ENCODE measurements at places on chromosomes 5 and 9. TPM values are rescaled to one million over a fixed set of nuclear protein-coding genes. Genes with fewer than 3 reads are reported as not detected.

DNA sequence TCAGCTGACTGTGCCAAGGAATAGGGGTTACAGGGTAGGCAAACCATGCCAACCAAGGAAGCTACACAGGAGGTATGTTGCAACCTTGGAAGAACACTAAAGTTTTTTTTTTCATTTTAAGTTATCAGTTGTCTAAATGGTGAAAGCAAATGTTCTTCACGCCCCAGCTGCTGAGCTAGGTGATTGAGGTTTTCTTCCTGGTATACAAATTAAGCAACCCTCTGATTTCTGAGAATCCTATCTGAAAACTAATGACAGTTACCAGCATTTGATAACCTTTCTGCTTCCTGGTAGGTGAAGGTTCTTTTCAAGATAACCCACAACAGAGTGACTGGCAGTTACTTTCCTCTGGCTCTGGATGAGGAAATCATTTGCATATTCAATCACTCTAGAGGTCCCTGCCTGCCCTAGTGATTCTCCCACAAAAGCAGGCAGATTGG, 194.9 kb downstream of the ATP10B start:
- DNase-seq: no peak

DNA sequence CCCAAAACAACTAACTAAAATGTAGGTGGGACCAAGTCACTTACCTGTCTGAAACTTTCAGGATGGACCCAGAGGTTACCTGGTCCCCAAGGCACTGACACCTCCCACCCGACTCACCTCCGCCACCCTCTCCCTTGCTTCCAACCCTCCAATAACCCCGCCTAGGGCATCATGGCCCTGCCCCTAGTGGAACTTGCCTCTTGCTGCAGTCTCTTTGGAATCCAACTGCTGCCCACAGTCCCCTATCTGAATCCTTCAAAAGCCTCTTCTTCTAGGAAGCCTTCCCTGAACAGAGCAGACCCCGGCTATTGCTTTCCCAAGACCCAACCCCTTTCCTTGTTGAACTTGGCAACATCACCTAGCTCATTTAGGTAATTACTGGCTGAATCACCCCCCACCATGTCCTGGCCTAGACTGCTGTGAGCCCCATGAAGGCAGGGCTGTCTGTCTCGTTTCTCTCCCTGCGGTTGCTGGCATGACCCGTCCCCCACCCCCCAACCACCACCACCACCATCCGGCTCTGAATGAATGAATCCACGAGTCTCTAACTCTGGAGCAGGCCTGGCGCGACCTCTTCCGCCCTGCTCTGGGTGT, 9.4 kb downstream of the CRB2 start:
- no peak for DNase-seq

DNA sequence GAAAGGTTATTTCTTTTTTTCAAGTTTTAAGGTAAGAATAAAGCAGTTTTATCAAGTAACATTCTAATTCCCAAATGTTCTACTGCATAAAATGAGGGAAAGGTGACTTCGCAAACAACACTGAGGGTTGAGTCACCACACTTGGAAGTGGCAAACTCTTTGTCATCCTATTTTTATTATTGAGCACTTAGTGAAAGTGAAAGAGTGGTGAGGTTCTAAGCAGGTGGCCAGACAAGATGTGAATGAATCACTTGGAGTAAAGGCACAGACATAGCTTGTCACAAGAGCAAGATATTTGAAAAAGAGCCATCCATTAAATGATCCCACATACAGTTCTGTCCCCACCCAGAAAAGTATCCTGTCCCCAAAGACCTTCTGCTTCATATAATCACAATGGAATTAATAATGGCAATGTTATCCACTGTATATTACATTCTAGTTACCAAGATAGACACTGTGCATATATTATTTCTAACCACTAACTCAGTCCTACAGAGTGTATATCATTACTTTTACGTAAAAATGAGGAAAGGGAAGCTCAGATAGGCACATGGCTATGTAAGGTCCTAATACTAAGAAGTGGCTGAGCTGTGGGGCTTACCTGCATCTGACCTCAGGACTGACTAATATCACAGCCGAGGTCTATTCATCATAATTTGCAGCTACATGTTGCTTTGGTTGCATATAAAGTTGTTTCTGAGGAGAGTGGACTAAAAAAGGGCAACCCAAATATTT, 730.4 kb upstream of the MEF2C start:
- DNase-seq: no peak

DNA sequence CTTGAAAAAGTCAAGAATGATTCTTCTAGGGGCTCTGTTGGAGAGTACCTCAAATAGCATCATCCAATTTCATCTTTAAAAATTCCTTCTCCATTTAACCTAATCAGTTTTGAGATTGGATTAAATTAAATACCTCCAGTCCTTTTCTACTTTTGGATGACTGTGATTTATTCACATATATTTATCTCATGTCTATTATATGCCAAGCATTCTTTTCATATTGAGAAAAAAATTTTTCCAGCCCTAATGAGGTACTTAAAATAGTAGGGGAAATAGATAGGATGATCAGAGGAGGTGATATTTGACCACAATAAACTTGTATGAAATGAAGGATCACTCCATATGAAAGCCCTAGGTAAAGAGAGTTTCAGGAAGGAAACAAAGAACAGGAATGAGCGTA, 250.1 kb downstream of the MAT2B start:
- DNase-seq: no peak

DNA sequence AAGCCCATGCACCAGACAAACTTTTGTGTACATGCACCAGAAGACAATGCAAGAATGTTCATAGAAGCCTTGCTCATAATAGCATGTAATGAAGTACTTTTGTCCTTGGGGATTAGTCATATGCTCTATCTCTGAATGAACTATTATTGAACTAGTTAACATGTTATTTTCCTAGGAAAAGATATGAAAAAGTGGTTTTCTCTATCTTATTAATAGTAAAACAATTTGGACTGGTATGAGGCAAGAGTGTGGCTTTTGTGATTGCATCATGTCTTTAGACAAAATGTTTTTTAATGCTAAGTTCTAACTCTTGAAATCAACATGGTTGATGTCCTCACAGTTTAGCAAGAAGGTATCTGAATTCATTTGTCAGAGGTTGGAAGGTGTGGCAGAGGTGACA, 55.7 kb upstream of the SPDL1 start:
- no peak for DNase-seq

DNA sequence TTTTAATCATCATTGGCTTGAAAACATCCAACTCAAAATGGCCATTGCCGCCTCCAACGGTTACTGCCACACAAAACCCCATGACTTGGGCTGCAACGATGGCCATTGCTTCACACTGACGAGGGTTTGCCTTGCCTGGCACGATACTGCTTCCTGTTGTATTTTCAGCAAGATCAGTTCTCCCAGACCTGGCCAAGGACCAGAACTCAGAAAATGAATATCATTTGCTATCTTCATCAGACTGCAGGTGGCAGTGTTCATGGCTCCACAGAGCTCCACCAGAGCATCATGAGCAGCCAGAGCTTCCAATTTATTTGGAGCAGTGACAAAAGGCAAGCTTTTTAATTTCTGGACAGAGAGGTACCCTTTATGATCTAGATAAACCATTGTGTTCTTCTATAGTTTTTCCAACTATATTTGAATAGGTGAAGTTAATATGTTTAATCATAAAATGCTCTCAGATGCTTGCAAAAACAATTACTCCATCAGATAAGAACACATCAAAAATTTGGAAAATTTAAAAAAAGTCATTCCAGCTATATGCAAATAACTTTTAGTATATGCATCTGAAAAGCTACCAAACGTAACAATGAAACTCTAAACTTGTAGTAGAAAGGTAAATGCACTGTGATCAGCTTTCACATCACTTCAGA, 10.4 kb downstream of the AMACR start:
- peak; percentile 28 for DNase-seq

DNA sequence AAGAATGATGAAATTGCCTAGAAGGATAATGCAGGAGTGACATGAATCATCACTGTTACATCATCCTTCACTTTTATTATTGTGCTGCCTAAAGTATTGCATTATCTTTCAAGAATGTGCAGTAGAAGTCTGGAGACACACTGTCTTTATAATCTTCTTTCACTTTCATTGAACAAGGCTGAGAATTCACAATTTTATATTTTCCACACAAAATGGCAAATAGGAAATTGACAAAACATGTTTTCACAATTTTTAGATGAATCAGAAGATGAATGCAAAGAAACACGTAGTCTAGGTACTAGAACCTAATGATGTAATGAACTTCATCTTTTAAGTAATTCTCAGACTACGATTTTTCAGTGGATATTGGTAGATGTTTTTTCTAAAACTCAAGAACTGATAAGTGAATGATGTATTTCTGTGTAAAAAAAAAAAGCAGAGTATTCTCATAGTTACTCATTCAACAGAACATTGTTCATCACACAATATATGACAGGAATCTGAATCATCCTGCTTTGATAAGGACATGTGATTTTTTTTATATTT, 131.5 kb upstream of the GRHPR start:
- DNase-seq: no peak

DNA sequence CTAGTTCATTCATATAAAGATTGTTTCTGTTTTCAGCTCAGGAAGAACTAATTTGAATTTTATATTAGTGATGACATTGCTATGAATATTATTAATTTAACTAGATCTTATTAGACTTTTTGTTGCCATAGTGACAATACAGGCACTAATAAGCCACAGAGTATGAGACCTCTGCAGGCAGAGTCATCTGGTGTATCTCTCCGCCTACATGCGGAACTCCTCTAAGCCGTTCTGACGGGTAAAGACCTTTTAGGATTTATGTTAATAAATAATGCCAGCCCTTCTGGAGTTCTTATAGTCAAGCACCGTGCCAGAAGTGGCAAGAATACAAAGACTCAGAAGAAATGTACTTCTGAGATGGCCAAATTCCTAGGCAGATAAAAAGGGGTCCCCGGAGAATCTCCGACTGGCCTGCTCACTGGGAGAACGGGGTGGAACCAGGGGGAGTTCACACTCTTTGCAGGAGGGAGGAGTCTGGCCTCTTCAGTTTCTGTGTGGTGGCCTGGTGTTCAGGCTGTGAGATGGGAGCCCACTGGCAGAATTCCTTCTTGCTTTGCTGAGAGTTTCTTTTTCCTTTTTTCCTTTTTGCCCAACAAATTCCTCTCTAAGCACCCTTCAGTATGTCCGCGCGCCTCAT, 85.1 kb upstream of the IL12B start:
- no peak for DNase-seq

DNA sequence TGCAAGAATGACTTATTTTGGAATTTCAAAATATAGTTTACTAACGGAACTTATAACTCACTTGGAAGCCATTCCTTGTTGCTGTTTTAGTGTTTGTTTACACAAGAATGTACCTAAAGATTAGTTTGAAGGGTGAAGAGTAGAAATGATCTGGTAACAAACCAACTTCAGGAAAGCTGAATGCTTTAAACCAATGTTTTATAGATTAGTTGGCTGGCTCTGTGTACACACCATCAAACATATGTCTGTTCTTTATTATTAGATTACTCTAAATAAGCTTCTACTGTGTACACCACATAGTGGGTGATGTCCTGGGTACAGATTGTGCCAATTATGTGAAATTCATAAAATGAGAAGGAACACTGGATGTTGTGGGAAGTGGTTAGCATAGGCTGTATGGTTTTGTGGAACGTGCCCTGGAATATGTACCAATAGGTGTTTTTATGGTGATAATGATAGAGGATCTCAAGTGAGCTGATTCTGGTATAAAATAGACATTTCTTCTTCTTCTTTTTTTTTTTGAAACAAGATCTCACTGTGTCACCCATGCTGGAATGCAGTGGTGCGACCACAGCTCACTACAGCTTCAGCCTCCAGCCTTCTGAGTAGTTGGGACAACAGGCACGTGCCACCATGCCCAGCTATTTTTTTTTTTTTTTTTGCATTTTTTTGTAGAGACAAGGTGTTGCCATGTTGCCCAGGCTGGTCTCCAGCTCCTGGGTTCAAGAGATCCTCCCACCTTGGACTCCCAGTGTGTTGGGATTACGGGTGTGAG, 109.3 kb upstream of the DHFR start:
- no peak for DNase-seq

- no peak for DNase-seq
Measured at GRCh38 chr9:87034841-87035240, 87.5 kb upstream of the GAS1 start.

DNA sequence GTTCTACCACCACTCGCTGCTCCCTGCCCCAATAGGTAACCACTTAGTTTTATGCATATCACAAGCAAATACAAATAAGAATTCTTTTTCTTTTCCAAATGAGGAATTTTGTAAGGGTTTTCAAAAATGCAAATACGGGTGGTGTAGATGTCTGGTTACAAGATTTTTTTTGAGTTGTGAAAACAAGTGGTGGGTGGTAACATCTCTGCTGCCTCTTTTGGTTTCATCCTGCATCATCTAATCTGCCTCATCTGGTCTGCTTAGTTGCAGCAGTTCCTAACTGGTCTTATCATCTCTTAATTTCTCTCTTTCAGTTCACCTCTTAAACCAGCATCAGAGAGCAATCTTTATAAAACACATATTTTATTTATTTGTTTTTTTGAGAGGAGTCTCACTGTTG, 5.3 kb downstream of the NFX1 start:
- DNase-seq: no peak

- DNase-seq: no peak
Measured at GRCh38 chr9:90940280-90940679, 138.7 kb downstream of the SYK start.

DNA sequence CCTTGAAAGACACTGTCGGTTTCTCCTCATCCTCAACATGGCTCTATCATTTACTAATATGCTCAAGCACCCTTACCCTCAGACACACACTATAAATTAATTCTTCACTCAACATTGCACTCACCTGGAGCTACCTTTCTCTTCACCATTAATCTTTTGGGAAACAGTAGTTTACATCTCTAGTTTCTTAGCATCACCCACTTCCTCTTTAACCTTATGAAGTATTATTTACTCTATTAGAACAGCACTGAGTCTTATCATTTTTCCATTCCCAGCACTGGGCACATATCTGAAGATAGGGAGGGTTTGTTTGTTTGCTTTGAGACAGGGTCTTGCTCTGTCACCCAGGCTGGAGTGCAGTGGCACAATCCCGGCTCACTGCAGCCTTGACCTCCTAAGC, 213.5 kb downstream of the SMARCA2 start:
- DNase-seq: no peak

DNA sequence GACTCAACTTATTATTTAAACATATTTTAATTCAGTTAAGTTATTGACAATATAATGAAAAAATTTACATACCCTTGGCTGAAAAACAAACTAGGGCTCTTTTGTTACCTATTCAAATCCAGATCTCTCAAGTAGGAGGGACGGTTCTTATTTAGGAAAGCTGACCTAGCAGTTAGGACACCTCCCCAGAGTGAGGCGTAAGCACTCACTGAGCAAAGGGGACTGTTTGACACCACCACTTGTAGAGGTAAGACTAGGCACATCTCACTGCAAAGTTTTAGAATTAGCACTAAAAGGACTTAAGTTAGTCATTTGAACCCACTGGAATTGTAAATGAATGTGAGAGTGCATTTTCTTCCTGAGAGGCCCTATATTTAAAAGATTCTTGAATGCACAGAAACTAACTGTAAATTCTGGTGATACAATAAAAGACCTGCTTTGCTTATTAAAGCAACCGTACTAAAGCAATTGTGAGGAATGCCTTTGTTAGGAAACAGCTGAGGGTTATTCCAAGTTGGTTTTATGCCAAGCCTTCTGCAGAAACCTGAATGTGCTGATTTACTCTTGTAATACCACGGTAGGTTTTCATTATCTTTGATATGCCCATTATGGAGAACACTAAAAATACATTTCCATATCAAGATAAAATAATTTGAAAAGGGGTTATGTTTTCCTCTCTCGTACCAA, 16.2 kb downstream of the HACD4 start:
- DNase-seq: no peak

The SLC4A9 gene
- total RNA-seq: under 0.01 TPM

The DMRT3 gene
- total RNA-seq: 0.16 TPM

The GFI1B gene
- not detected for total RNA-seq

The GOLPH3 gene
- total RNA-seq: 69.7 TPM

The PTGES gene
- total RNA-seq: 3.3 TPM

The PCDHB10 gene
- 13.1 TPM for total RNA-seq
